ENCODE measurements at places on chromosomes 7 and 10.
A peak's percentile ranks its signal among the peaks of the same experiment; 100 is the strongest.

GRCh38 chr7:159201722-159202330 is 57.2 kb upstream of the VIPR2 start:
- no peak for DNase-seq

- peak; percentile 84 for DNase-seq
These were observed 484.0 kb upstream of the GALNT17 start for GRCh38 chr7:70647801-70648498.

- no peak for DNase-seq
These were observed 92.1 kb downstream of the GRB10 start for GRCh38 chr7:50690541-50691011.

DNA sequence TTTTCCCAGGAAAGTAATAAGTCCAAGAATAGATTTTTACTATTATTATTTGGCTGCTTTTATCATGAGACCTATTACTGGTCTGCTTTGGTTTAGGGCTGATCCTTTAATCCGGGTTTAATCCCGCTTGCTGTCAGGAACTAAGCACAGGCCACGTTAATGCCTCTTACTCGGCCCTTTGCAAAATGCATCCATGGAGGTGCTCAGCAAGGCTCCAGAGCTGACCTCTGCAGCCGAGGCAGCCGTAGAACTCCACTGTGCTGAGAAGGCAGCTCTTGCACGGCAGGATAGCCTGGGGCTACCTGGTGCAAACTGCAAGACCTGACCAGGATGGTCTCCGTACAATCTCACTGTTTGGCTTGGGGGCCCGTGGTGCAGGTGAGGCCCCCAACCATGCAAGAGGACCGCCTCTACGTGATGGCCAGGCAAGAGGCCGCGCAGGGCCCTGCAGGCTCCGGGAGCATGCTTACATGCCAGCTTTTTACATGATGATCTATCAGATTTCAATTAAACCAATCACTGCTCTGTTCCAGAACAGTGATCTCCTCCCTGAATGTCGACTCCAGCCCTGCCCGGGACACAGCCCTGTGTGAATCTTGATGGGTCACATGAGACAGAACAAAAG is 10.4 kb upstream of the CALML3 start:
- no peak for DNase-seq

DNA sequence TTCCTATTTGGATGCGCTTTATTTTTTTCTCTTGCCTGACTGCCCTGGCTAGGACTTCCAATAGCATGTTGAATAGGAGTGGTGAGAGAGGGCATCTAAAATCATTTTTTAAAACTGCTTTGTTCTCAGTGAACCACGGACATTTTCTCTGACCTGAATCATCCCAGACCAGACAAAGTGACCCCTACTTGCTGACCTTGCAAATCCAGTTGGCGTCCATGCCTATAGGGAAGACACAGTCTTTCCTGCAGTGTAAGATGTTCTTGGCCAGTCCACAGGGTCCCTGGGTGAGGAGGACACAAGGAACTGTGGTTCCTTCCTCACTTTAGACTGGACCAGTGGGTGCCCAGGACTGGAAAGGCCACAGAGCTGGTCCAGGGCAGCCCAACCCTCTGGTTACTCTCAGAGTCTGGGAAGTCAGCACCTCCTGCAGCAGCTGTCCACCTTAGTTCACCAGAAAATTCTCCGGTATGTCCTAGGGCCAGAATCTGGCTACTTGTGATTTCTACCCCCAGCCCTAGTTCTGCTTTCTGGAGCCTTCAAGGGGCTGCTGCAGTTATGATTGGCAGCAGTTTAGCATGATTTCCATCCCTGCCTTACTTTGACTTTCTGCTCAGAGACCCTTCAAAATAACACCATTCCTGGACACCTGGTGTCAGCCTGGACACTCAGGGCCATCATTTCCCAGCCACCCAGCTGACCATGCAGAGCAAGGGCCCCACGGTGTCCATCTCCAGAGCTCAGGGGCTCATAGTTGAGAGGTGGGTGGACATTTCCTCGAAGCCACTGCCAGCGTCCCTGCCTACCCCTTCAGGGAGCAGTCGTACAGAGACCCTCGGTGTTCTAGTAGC is 19.3 kb downstream of the VIPR2 start:
- DNase-seq = no peak

DNA sequence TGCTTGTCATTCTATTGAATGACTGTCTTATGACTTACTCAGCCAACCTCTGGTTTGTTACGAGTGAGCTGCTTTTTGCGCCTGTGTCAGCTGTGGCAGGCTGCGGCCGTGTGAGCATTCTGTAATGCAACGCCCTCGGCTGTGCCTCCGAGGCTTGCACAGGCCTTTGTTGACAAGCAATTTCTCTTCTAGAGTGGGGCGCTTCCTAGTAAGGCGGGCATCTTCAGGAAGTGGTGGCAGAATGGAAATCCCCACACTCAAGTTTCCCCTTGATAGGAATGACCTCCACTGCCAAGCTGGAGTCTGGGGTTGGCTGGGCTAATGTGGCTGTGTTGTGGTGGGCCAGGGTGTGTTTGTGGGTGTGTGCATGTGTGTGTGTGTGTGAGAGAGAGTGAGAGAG is 20.2 kb upstream of the TMEM178B start:
- peak; percentile 63 for DNase-seq

DNA sequence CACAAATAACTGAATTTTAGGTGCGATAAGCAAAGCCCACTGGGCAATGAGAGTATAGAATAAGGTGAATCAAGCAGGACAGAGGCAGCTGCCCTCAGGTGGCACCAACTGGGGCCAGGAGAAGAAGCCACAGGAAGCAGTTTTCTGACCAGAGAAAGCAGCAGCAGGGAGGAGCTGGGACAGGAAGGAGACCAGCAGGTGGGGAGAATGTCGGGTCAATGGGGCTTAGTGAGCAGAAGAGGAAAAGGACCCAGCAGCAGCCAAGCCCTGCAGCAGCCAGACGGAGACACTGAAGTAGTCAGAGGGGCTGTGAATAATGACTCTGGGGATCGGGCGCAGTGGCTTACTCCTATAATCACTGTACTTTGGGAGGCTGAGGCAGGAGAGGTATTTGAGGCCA is 209.6 kb upstream of the SH2B2 start:
- no peak for DNase-seq

GRCh38 chr7:27784399-27785053 is 44.6 kb downstream of the TAX1BP1 start:
- DNase-seq = no peak

GRCh38 chr7:12540850-12541249 is 29.7 kb upstream of the SCIN start:
- no peak for DNase-seq

DNA sequence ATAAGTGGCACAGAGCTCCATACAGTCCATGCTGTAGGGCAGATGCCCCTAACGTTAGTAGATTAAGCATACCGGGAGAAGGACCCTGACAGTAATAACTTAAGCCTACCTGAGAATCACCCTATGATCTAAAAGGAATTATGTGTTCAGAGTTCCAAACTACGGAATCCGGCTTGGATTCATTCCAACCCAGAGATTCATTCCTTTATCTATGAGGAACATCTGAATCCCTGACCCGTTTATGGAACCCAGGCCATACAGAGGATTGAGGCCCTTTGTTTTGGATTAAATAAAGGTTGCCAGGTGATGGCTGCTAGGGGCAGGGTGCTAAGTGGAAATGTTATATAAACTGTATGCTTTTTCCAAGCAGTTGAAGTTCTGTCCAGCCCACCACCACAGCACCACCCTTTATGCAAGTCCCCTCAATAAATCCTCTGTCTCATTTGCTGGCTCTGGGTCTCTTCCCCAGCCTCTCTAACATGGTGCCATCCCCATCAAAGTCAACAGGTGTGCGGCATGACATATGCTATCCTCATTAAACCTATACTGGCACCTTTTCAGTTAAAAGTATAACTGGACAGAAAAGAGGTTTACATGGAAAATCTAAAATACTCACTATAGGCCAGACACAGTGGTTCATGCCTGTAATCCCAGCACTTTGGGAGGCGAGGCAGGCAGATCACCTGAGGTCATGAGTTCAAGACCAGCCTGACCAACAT is 9.1 kb upstream of the ANAPC16 start:
- DNase-seq = no peak

DNA sequence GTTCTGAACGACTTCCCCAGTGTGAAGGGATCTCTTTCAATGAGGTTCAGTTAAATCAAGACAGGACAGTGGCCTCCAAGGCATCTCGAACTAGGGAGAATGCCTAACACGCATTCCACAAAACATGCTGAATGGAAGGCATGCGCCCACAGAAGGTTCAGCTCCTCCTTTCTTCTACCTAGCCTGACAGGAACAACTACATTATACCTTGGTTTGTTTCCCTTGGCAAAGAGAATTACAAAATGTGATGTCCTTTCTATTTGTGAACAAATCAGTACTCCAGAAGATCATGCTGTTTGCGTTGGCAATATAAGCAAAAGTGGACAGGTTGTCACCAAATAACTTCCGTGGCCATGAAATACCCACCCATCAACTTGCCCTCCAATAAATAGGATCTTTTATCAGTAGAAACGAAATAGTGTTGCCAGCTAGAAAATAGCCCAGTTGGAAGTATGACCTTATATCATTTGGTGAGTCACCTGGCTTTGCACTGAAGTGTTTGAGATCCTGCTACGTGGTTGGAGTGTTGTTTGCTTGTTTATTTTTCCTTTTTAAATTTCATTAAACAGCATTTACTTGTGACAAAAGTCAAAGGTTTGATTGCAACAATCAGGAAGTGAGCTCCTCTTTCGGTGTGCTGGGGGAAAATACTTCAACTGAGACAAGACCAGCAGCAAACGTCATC is 117.0 kb upstream of the FAM204A start:
- no peak for DNase-seq

DNA sequence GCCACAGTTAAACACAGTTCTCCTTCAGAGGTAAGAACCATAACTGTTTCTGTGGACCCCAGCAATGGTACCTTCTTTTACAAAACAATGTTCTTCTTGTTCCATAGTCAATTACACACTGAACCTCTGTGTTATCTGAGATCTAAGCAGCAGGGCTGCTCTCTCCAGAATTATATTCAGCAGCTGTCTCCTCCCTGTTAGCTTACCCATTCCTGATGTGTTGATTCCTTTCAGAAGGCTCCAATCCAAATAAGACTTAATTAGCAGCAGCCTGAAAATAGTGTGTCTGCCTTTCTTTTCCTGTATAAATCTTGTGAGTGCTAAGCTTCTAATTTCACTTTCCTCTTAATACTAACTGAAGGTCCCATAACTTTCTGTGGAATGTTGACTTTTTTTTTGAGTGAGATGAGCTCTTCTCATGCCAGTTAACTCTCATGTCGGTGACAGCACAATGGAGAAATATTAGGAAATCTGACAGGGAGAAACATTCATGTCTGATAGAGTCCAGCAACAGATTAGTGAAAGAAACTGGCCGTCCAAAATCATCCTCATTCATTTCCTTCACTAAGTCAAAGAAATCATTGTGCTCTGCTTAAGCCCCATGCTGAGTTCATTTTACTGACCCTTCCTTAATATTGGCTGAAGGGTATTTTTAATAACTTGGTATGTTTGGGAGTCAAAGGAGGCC is 226.5 kb downstream of the PRKG1 start:
- DNase-seq = no peak

- no peak for DNase-seq
These were observed 33.2 kb downstream of the CDH23 start for GRCh38 chr10:71429929-71430328.

- DNase-seq = no peak
These were observed 22.6 kb downstream of the KCNMA1 start for GRCh38 chr10:77614778-77615625.

GRCh38 chr7:20484356-20484755 is 131.1 kb upstream of the ABCB5 start:
- no peak for DNase-seq

GRCh38 chr7:74522281-74522905 is 68.7 kb downstream of the GTF2IRD1 start:
- DNase-seq = no peak

DNA sequence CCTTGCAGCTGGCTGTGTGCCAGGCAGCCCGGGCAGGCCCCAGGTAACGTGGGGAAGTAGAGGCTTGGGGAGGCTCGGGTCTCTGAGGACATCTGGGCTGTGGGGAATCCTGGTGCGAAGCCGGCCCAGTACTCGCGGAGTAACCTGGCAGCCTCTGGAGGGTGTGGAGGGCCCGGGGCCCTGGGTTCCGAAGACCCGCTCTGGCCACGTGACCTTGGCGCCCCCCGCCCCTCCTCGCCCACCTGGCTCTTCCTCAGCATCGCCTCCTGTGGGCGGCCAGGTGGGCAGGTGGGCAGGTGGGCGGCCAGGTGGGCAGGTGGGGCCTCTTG is 143.1 kb downstream of the WDR37 start:
- DNase-seq = no peak

GRCh38 chr10:91589658-91590035 is 43.2 kb downstream of the PPP1R3C start:
- DNase-seq = no peak

GRCh38 chr7:73811760-73812168 is 19.0 kb upstream of the CLDN4 start:
- peak; percentile 51 for DNase-seq

- no peak for DNase-seq
These were observed 13.8 kb upstream of the STOX1 start for GRCh38 chr10:68813559-68813958.

DNA sequence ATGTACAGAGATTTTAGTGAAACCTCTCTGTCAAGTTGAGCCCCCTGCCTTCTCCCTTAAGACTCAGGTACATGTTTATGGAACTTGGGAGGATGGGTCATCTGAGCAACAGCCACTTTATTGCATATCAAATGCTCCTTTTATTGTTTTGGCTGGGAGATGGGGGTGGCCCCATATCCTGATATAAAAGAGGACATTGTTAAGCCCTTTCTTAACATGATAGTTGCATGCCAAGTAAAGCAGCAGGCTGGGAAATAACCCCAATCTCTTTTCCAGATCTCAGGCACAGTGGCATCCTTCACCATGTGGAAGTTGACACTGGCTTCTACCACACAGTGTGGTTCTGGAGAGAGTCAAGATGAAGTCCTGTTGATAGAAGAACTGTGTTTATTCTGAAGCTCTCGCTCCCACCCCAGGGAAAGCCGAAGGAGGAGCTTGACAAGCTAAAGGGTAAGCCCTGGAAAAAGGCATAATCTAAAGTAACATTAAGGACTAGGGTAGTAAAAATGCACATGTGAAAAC is 746.7 kb downstream of the SUGCT start:
- DNase-seq = no peak
